8988T (cell line): ENCODE measurements at places on chromosomes 6 and 20.

DNA sequence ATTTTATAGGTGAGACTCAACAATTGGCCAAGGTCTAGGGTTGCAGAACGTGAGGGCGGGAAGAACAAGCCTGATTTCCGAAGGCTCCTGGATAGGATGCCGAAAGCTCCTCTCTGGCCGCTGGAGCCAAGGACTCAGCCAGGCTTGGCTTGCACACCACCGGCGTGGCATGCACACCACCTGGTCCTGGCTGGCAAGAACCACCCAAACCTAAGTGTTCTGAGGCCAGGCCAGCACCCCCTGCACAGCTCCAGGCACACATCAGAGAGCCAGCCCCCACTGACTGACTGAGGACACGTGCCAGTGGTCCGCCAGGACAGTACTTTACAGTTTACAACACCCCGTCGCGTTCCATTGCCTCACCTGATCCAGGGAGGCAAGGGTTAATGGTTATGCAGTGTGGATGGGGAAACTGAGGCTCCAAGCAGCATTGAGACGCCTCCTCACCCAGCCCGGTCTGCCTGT lies 414 bp downstream of the TGM2 start:
- no peak for DNase-seq

GRCh38 chr20:15374682-15375081 lies 1037.3 kb upstream of the FLRT3 start:
- DNase-seq, result no peak

DNA sequence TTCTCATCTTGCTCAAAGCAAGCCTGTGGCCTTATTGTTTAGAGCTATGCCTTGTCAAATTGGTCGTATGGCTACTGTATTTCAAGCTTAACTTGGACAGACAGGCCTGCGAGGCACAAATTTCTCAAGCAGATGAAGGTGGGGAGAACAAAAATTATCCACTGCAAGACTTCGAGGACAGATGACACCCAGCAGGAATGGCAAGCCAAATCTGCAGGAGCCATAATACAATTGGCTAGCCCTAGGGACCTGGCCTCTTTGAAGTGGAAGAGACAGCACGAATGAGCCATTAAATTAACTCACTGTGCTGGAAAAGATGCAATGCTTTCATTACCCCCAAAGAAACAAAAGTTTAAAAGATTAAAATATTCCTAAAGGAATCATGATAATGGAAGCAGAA lies 5.0 kb upstream of the BLOC1S5 start:
- no peak for DNase-seq

GRCh38 chr6:15077961-15078360 lies 167.9 kb upstream of the JARID2 start:
- DNase-seq, result no peak

DNA sequence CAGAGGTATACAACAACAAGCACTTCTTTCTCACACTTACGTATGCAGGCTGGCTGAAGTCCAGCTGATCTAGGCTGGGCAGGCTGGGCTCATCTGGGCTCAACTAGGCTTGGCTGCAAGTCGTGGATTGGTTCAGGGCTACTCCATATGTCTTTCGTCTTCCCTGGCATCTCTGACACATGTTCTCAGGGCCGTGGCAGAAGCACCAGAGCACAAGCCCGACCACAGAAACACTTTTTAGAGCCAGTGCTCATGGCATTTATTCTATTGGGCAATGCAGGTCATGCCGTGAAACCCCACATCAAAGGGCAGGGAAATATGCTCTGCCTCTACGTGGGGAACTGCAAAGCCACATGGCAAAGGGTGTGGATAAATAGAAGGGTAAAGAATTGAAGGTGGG lies 93.8 kb downstream of the RIN2 start:
- no peak for DNase-seq

GRCh38 chr6:133542056-133542821 lies 301.1 kb downstream of the EYA4 start:
- DNase-seq, result peak; percentile 8

GRCh38 chr20:22232923-22233322 lies 351.4 kb downstream of the FOXA2 start:
- DNase-seq, result no peak

DNA sequence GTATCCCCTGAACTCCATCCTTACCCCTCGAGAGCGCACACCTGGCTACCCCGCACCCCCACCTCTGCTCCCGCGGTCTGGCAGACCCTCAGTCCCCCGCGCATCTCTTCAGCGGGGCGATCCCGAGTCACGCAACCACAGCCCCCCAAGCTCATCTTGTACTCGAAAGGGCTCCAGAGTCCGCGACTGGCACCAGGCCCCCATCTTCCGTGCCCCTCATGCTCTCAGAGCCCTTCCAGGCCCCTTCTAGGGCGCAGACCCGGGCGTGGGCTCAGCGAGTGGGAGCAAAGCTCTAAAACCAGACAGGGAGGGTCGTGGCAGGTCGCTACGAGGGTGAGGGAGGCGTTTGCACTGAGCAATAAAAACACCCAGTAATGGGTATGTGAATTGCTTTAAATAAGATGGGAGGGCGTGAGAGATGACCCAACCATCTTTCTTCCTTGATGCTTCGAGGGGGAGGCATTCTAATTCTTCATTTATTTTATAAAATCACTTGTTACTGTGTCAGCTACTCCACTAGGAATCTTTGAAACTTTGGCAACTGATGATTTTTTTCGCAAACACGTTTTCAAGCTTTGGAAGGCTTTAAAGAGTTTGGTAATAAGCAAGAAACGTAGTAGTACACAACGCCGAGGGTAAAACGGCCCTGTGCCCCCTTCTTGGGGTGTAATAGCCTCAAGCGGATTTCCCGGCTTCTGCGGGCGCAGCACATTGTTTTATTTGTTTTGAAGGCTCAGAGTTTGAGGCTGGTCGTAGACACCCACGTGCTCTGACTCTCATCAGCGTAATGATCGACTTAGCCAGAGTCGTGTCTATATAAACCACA lies 42.6 kb upstream of the SUPT3H start:
- no peak for DNase-seq

GRCh38 chr6:69758214-69758613 lies 38.6 kb downstream of the LMBRD1 start:
- DNase-seq, result no peak

- no peak for DNase-seq
These were observed 33.6 kb upstream of the NOP56 start for GRCh38 chr20:2618815-2619214.

GRCh38 chr20:19715986-19716385 lies 42.1 kb upstream of the RIN2 start:
- no peak for DNase-seq

DNA sequence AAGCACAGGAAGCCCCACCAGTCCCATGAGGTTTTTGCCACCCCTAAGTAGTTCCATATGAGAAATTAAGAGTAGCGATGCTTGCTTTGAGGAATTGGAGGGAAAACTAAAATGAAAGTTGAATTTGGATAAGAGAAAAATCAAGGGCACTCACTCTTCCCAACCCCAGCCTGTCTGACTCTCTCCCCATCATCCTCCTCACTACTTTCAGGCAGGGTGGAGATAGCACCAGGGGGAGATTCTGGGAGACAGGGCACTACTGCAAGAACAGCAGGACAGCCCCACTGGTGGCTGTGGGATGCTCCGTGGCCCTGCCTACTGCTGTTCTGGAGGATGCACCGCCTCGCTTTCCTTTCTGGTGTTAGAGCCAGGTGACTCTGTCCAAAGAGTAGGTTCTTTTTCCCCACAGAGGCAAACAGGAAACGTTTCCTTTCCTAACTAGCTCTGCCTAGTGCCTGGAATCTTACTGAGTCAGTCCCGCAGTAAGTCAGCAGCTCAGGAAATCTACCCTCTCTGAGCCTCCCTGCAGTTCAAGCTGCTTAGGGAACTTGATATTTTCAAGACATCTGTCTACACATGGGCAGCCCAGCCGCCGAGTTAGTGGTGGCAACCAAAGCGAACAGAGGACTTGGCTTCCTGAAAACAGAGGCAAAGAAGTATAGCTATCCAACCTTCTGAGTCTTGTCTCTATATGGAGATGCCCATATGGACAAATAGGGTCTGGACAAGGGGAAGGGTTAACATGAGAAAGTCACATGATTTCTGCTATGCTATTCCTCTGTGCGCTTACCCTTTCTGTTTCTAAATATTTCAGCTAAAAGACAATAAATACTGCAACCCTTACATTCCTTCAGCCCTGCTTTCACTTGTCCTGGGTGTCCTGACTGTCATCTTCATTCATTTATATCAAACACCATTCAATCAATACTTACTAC lies 11.4 kb downstream of the HLA-E start:
- peak; percentile 71 for DNase-seq

GRCh38 chr6:21708320-21708580 lies 114.7 kb downstream of the SOX4 start:
- DNase-seq, result no peak

- no peak for DNase-seq
These were observed 19.3 kb downstream of the RIPOR2 start for GRCh38 chr6:24916496-24916895.

- no peak for DNase-seq
These were observed 34.4 kb upstream of the PTPN1 start for GRCh38 chr20:50475681-50476292.

- DNase-seq, result no peak
These were observed 91.7 kb upstream of the ELOVL5 start for GRCh38 chr6:53440336-53440945.

GRCh38 chr6:127180426-127180825 lies 62.0 kb downstream of the RSPO3 start:
- DNase-seq, result no peak

- DNase-seq, result no peak
These were observed 2.3 kb downstream of the DST start for GRCh38 chr6:56640374-56640773.

- no peak for DNase-seq
These were observed 2.8 kb downstream of the SPO11 start for GRCh38 chr20:57332105-57333089.

DNA sequence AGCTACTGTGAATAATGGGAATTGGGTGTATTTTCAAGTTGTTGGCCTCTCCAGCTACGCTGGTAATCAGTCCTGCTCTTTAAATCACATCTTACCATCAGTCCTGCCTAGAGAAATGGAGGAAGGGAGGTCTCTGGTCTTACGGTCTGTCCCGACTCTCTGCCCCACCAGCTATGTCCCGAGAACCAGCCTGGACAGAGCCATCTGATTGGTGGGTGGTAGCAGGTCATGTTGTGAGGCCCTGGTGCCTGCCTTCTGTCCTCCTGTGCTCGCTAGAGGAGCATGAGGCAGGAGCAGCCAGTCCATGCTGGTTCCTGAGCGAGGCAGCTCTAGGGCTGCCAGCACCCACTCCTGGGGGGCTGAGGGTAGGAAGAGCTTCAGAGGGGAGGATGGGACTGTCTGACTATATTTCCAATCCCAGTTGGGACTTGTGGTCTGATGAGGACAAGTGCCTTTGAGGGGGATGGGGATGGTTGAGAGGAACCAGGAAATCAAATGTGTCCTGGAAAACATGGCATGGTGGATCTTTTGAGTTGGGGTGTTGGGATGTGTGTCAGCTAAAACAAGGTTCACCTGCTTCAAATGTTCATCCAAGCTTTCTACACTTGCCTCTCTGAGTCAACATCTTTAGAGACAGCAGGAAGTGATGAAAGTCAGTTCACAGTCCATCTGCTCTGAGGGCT lies 33.0 kb downstream of the SYNJ2 start:
- no peak for DNase-seq

DNA sequence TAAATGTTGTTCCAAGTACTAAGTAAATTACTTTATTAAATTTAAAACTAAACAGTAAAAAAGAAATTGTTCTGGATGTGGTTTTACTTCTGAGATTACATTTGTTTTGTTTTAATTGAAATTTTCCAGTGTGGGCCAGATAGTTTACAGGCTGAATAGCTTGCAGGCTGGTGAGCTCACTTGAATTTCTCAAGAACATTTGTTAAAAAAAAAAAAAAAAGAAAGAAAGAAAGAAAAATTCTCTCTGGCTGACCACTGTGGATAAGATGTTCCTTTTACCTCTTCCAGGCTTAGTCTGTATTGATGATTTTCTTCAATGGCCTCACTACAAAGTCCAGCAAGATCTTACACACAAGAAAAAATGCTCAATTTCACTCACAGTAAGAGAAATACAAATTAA lies 85.4 kb downstream of the PLCG1 start:
- DNase-seq, result no peak
